ENCODE measurements at places on chromosomes 4 and X.

- DNase-seq, result peak; percentile 71
Observed at GRCh38 chr4:173014113-173014558, 154.5 kb upstream of the GALNT7 start.

GRCh38 chr4:52919461-52919860 is 57.3 kb downstream of the RASL11B start:
- no peak for DNase-seq

DNA sequence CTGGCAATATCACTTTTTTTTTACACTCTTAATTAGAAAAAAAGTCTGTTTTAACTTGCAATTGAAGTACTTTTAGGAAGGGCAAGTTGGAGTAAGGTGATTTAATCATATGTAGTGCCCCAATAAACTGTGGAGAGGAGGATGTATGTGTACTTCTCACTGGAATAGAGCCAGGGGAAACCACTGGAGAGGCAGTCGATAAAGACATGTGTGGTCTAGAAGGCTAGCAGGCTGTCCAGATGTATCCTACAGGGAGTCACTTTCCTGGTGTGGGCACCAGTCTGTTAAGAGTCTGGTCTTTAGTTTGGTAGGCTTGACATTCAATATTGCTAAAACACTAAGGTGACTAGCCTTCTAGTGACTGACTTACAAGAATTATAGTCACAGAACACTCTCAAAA is 9.6 kb upstream of the SGMS2 start:
- DNase-seq, result no peak

DNA sequence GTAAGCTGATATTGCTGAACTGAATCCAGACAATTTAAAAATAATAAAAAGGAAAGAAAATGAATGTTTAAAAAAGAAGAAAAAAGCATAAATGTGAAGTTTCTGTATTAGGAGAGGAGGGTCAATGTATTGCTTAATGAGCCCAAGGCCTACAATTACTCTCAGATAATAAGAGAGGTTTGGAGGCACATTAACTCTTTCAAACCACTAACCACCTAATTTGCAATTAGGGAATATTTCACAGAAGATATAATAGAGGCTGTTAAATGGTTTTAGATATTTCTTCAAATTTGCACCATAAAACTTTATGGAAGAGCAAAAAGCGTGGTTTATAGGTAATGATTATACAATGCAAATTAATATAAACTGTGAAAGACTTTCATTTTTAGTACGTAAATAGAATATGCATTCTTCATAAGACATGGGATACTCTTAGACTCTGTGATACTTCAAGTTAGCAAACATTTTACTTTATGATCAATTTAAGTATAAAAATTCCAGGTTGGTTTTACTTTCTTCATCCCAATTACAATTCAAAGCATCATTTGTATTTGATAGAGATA is 364.2 kb upstream of the GALNTL6 start:
- DNase-seq, result no peak

GRCh38 chrX:152918707-152919106 is 20.8 kb downstream of the ZNF185 start:
- DNase-seq, result no peak

DNA sequence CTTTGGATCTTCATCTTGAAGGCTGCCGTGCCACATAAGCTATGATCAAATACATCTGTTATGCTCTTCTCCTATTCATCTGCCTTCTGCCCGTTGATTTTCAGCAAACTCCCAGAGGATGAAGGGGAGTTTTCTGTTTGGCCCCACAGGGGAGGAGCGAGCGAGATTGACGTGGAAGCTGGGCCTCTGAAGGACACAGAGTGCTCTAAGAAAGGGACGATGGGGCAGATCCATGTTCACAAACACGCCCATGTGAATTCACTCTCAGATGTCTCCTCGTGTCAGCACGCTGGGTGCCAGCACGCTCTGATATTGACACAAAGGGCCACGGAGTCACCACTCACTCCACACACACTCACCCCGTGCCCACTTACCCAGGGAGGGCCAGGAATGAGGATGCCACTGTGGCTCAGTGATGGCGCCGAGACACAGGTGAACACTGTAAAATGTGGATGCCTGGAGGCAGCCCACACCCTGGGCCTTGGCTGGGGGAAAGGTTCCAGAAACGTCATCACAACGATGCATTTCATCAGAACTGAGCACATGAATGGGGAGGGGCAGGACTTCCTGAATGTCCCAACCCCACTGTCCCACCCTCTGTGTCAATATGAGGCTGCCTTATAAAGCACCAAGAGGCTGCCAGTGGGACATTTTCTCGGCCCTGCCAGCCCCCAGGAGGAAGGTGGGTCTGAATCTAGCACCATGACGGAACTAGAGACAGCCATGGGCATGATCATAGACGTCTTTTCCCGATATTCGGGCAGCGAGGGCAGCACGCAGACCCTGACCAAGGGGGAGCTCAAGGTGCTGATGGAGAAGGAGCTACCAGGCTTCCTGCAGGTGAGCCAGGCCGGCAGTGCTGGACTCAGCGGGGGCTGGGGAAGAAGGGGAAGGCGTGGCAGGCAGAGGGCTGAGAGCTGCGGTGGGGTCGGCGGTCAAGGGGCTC is at the start of gene S100P:
Gene S100P, plus strand, starts transcription at position 648 of the 946 bp plus-strand sequence. Its CDS starts 55 bp downstream, at position 703.
- DNase-seq, result no peak

- no peak for DNase-seq
Observed at GRCh38 chr4:77089866-77090265, 14.1 kb upstream of the CCNI start.

DNA sequence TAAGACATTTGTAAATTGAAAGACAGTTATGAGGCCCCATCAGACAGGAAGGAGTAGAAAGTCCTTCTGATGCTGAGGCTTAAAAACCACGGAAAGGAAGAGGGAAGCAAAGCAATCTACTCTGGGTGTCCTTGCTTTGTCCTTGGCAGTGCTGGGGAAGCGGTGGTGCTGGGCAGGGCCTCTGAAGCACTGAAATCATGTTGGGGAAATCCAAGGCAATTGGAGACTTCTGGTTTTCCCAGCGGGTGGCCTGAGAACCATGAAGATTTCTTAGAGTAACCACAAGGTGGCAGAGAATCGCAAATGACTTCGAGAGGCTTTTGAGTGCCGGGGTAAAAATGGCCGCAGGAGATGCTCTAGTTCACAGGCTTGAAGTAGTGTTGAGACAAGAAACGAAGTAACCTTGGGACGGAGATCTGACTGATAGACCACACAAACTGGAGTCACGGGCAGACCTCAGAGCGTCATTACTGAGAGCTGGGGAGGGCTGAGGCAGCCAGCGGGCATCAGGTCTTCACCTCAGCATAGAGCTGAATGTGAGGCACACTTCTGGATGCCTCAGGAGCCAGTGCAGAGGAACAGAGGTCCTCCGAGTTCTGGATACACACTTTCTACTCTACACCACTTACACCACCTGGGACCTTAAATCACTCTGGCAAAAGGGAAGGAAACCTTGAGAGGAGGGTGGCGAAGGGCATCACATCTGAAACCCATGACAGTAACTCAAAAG is 130.7 kb upstream of the GPRIN3 start:
- DNase-seq, result peak; percentile 52

GRCh38 chr4:46900082-46900481 is 9.0 kb downstream of the COX7B2 start:
- no peak for DNase-seq

GRCh38 chr4:98519268-98519977 is 139.0 kb downstream of the TSPAN5 start:
- no peak for DNase-seq

- DNase-seq, result no peak
Observed at GRCh38 chrX:258291-259040, 22.7 kb upstream of the PLCXD1 start.

- no peak for DNase-seq
Observed at GRCh38 chr4:55512922-55513571, 33.7 kb downstream of the CLOCK start.

GRCh38 chrX:36583674-36584073 is 424.5 kb upstream of the FAM47C start:
- DNase-seq, result no peak

DNA sequence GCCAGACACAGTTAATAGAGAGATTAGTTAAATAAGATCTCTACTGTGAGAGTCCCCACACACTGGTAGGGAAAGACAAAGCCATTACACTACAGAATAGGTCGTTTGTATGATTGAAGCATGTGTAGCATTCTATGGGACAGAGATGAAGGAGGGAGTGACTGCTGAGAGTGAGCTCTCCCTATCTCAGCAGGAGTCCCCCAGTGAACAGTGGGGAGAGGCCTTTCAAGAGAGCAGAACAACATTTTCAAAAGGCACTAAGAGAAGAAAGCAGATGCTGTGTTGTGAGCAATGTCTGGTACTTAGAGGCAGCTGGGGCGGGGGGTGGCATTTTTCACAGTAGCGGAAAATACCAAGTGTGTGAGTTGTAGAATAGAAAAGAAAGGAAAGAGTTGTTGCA is 413.6 kb downstream of the AFF2 start:
- no peak for DNase-seq

DNA sequence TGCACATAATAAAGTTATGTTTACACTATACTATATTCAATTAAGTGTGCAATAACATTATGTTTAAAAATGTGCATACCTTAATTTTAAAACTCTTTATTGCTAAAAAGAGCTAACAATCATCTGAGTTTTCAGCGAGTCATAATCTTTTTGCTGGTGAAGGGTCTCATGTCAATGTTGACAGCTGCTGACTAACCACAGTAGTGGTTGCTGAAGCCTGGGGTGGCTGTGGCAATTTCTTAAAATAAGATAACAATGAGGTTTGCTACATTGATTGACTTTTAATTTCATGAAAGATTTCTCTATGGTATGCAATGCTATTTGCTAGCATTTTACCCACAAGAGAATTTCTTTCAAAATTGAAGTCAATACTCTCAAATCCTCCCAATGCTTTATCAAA is 58.6 kb downstream of the C4orf46 start:
- no peak for DNase-seq

- DNase-seq, result peak; percentile 73
Observed at GRCh38 chr4:24470666-24471485, 113.5 kb downstream of the DHX15 start.

- no peak for DNase-seq
Observed at GRCh38 chr4:159144112-159144694, 41.3 kb downstream of the RAPGEF2 start.

- no peak for DNase-seq
Observed at GRCh38 chrX:105876658-105877057, 54.3 kb downstream of the NRK start.

DNA sequence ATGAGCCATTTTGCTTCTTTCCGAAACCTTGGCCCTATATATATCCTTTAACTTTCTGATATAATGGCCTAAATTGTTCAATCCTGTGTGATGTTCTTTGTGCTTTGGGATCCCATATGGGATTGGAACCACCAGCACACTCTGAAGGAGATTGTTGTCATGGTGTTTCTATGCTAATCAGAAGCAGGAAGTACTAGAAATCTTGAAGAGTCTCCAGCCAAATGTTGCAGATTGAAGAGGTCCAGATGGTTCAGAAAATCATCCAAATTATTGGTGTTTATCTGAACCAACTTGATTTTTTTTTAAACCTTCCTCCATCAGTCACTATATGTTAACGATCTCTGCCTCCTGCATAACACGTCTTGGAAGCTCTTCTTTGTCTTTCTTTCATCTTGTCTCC is 72.8 kb downstream of the KIT start:
- DNase-seq, result no peak

- no peak for DNase-seq
Observed at GRCh38 chr4:993111-994029, at the start of gene SLC26A1. TSS of gene SLC26A1 (minus strand) at chr4:993404. CDS start at chr4:991703, 1,701 bp downstream.

GRCh38 chr4:184348311-184349233 is 125.8 kb downstream of the IRF2 start:
- no peak for DNase-seq

GRCh38 chr4:147566762-147567161 is 50.4 kb upstream of the TMEM184C start:
- DNase-seq, result no peak

GRCh38 chr4:117626664-117627063 is 407.6 kb upstream of the NDST3 start:
- DNase-seq, result no peak

DNA sequence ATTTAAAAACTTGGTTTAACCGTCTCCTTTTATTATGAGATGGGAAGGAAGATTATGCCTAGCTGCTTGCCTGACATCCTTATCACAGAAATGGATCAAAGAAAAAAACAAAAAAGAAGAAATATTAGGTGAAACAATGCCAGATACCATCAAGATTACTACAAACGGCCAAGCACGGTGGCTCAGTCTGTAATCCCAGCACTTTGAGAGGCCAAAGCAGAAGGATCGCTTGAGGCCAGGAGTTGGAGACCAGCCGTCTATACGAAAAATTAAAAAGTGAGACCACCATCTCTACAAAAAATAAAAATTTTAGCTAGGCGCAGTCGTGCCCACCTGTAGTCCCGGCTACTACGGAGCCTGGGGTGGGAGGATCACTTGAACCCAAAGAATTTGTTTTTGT is 2.3 kb downstream of the FRYL start:
- DNase-seq, result no peak

DNA sequence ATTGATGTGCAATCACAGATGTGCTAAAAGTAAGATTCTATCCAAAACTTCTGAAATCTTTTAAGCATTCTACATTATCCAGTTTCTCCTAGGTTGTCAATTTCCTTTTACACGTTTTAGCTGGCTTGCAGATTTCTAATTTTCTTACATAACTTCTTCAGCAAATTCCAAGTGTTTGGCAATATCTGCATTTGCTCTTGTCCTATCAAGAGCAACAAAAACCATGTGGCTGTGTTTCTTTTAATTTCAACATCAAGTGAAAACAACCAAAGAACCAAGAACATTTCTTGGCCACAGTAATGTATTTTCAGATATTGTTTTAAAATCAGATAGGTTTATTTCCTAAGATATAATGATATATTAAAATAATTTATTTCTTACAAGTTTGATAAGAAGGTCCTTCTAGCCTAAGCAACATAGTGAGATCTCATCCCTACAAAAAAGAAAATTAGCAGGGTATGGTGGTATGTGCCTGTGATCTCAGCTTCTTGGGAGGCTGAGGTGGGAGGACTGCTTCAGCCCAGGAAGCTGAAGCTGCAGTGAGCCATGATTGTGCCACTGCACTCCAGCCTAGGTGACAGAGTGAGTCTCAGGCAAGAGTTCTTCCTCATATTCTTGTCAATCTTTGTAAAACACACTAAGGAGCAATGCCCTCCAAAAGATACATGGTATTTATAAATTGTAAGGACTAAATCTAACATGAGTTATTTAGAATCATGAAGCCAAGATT is 131.4 kb upstream of the NAP1L5 start:
- DNase-seq, result no peak

DNA sequence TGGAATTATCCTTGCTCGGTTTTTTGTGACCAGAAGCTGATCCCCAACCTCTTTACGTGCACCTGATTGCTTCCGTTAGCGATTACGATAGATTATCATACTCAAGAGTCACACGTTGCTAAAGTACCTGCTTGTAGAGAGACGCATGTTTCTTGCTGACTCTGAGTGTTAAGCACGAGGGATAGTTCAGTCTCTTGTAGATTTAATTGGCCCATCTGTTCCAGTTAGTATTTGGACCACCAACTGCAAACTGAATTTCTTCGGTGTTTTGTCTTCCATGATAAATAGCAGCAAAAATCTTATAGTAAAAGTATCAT is 516 bp upstream of the COX18 start:
- DNase-seq, result no peak
